ENCODE measurements at places on chromosomes 7 and 10.
A peak's percentile ranks its signal among the peaks of the same experiment; 100 is the strongest.

- DNase-seq, result no peak
These were observed at the start of gene NAMPT for GRCh38 chr7:106284714-106285050. TSS of gene NAMPT (minus strand) at chr7:106284983. CDS start at chr7:106284884, 99 bp downstream.

- no peak for DNase-seq
These were observed 923.5 kb downstream of the LRMDA start for GRCh38 chr10:76354921-76355320.

- DNase-seq, result no peak
These were observed 96.8 kb upstream of the JAZF1 start for GRCh38 chr7:28277364-28277763.

- no peak for DNase-seq
These were observed 347.7 kb downstream of the GLRX3 start for GRCh38 chr10:130483691-130484467.

DNA sequence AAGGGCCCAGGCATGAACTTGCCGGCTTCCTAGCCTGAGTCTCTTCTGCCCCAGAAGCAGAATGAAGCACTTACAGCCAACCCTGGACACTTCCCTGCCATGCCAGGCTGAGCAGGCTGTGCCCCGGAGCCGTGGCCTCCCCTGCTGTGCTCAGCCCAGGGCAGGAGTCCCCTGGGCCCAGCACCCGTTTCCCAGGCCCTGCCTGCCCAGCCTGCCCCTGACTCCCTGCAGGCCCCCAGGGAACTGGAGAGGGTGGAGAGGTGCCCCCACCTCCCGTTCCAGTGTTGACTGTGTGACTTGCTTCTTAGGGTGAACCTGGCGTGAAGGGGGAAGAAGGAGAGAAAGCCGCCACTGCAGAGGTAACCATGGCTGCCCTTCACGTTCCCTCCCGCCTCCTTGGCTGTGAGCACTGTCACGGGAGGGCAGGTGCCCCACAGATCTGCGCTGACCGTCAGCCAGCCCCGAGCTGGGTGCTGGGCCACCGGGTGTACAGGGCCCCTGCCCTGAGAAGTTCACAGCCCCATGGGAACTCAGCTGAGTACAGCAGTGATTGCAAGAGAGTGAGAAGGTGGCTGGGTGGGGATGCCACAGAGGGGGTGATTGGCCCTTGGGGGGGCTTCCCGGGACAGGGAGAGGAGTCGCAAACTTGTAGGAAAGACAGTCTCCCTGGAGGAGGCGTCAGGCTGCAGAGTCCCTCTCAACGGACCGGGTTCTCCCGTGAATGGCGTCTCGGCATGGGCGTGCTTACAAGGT is 75.9 kb downstream of the MYL10 start:
- no peak for DNase-seq

DNA sequence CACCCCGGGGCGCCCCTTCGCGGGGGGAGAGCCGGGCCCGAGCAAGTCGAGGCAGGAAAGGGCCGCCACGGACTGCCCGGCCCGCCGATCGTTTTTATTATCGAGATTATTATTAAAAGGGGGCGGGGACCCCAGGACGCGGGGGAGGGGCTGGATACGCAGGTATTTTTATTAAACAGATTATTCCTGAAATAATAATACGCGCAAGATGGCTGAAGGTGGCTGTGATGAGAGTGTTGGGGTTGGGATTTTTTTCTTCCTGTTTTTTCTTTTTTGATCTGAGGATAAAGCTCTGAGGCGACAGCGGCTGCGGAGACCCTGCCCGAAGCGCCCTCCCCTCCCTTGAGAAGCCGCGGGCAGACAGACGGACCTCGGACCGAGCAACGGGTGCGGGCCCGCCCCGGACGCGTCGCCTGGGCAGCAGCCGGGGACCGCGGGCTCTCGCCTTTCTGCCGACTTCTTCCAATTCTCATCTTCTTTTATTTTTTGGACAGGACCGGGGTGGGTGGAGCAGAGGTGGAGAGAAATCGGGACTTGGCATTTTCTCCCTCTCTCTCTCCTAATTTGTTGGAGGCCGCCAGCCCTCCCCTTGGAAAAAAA is 1.4 kb upstream of the TRIM8 start:
- DNase-seq, result peak; percentile 74

GRCh38 chr7:112080441-112080840 is 125.8 kb downstream of the DOCK4 start:
- peak; percentile 90 for DNase-seq

- DNase-seq, result no peak
These were observed 140.6 kb upstream of the CTBP2 start for GRCh38 chr10:125300937-125301336.

GRCh38 chr10:5550621-5551530 is 26.1 kb downstream of the CALML3 start:
- no peak for DNase-seq

DNA sequence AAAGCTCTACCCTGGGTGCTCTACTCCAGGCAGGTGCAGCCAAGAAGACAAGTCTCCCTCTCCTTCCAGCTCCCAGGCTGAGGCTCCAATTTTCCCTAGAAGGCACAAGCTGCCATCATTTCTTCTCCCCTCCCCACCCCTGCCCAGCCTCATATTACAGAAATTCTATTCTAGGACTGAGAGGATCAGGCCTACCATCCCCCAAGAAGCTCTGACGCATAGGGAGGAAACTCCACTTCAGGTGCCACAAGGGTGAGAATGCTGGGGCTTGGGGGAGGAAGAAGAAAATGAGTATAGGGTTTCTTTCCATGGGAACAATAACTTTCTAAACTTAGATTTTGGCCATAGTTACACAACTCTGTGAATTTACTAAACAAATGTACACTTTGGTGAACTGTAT is 35.3 kb downstream of the FEZF1 start:
- DNase-seq, result no peak

DNA sequence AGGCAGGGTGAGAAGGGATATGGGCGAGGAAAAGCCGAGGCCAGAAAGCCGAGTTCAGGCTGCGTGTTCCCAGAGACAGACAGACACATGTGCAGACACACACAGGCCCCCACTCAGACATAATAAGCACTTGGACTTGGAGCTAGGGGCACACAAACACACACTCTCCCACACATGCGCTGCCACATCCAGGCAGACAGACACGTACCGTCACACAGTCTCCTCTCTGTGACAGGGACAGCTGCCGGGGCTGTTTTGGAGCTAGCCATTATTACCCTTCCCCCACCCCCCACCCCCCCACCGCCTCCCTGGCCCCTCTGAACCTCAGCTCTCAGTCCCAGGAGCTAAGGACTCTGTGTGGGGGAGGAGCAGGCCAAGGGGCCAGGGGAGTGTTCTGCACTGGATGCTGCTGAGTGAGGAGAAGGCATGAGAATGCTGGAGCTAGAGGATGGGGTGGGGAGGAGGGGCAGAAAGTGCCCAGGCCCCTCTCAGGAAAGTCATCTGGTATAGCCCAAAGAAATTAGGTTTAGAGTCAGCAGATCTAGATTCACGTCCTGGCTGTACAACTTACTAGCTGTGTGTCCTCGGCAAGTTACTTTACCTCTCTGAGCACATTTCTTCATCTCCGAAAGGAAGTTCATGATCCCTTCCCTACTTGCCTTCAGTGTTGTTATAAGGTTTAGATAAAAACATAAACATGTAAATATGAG is 6.3 kb downstream of the PITX3 start:
- no peak for DNase-seq

DNA sequence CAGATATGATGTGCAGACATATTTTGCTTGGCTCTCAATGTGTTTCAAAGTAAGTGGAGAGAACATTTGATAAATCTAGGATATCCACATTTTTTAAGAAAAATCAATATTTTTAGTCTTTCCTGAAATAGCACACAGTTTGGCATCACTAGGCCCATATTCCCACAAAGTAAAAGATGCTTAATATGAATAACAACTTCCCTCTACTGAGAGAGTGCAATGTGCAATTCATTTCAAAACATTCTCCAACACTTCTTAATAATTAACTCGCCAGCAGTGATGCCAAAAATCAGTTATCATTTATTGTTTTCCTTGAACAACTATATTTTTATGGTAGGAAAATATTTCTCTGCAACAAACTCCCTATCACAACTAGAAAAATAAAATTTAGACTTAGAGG is 800.2 kb upstream of the MBL2 start:
- no peak for DNase-seq

DNA sequence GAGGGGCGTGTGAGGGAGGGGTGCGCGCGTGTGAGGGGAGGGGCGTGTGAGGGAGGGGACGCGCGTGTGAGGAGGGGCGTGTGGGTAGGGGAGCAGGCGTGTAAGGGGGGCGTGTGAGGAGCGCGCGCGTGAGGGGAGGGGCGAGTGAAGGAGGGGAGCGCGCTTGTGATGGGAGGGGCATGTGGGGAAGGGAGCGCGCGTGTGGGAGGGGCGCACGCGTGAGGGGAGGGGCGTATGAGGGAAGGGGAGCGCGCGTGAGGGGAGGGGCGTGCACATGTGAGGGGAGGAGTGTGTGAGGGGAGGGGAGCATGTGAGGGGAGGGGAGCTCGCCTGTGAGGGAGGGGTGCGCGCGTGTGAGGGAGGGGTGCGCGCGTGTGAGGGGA is 19.1 kb downstream of the MXI1 start:
- peak; percentile 59 for DNase-seq

DNA sequence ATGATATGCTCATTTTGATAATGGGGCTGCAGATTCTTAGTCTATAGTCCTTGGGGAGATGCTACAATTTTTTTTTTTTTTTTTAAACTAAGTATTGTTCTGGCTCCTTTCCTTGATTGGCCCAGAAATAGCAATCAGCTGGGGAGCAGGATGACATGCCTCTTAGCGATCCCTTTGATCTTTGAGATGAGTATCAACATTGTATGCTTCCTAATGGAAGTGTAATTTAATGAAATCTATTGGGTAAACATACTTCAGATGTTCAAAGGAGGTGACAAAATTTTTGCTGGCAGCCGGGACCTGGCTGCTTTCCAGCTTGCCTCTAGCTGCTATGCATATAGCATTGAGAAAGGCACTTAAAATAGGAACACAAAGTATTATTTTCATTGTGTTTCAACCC is 43.5 kb downstream of the VTI1A start:
- no peak for DNase-seq

GRCh38 chr10:70333268-70333667 is 49.2 kb downstream of the LRRC20 start:
- DNase-seq, result no peak

- DNase-seq, result no peak
These were observed 241.3 kb upstream of the AOAH start for GRCh38 chr7:36965625-36966024.

DNA sequence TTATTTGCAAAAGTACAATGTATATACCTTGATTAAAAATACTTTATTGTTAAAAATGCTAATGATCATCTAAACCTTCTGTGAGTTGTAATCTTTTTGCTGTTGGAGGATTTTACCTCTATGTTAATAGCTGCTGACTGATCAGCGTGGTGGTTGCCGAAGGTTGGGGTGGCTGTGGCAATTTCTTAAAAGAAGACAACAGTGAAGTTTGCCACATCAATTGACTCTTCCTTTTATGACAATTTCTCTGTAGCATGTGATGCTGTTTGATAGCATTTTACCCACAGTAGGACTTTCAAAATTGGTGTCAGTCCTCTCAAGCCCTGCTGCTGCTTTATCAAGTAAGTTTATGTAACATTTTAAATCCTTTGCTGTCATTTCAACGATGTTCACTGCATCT is 16.9 kb upstream of the ENTPD1 start:
- DNase-seq, result no peak

DNA sequence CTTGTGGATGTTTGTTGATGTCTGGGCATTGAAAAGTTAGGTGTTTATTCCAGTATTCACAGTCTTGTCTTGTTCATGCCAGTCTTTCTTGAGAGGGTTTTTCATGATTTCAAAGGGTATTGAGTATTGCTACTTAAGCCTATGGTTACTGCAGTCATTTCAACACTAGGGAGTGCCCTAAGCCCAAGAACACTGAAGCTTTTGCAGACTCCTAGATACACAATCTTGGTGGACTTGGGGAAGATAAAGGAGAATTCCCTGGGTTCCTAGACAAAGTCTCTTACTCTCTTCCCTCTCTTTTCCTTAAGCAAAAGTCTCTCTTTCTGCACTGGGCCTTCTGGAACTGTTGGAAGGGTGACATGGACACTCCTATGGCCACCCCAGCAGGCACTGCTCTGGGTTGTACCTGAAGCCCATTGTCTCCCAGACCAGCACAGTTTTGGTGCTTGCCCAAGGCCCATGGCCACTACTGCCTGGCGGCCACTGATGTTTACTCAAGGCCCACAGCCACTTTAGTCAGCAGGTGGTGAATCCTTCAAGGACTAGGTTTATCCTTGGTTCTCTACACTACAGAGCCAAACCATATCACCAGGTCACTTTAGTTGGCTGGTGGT is 24.9 kb downstream of the SAMD9 start:
- DNase-seq, result no peak

GRCh38 chr10:71965623-71966022 is 1.4 kb downstream of the CHST3 start:
- DNase-seq, result no peak

DNA sequence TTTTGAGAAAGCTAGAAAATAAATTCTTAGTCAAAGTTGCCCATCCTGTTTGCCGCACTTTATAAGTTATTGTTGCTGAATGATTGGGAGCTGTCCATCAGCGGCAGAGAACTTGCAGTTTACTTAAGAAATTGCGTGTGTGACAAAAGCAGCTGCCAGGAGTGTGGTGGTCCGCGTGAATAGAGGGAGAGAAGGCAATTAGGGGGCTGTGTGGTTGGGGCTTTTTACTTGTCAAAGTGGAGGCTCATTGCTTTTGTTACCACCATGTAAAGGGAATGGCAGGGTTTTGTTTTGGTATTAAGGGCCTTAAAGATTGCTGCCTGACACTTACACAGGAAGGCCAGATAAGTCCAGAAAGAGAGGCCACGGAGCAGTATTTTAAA is 177.8 kb downstream of the TCF7L2 start:
- no peak for DNase-seq

- no peak for DNase-seq
These were observed 12.1 kb upstream of the MYL7 start for GRCh38 chr7:44152971-44153947.

DNA sequence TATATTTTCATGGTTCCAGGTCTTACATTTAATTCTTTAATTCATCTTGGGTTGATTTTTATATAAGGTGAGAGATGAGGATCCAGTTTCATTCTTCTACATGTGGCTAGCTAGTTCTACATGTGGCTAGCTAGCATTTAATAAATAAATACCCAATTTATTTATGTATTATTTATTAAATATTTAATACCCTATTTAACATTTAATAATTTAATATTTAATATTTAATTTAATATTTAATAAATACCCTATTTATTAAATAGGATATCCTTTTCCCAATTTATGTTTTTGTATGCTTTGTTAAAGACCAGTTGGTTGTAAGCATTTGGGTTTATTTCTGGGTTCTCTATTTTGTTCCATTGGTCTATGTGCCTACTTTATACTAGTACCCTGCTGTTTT is 111.0 kb upstream of the PCLO start:
- no peak for DNase-seq

- no peak for DNase-seq
These were observed 243.9 kb downstream of the ETV1 start for GRCh38 chr7:13745530-13745929.

GRCh38 chr7:47336472-47337425 is 245.2 kb downstream of the TNS3 start:
- DNase-seq, result no peak

DNA sequence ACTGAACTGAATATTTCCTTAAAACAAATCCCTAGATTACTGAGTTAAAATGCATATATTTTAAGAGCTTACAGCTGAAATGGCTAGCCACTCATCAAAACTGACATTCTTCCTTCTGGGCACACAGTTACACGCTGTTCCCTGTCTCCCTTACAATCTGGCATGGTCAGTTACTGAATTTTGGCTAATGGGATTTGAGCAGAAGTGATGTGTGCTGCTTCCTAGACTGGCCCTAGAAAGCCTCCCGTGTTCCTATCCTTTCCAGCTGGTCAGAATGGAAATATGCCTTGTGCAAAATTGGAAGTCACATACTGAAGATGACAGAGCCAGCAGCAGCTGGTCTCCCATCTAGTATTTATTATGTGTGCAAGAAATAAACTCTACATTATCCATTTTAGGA is 128.7 kb upstream of the NAMPT start:
- no peak for DNase-seq
